HCT116 (cell line): ENCODE measurements at places on chromosomes 4 and X. TPM values are rescaled to one million over a fixed set of nuclear protein-coding genes. Genes with fewer than 3 reads are reported as not detected.

MAGEA10 gene
- not detected for total RNA-seq

GRCh38 chrX:125953814-125954213 is 212.3 kb downstream of the DCAF12L2 start:
- no peak overlapping the region for H3K4me3 ChIP-seq
- no peaks in the 10 kb centered on the region for H3K27me3 ChIP-seq
- H3K4me1 ChIP-seq, result no peaks in the 10 kb centered on the region
- no peak for DNase-seq

DNA sequence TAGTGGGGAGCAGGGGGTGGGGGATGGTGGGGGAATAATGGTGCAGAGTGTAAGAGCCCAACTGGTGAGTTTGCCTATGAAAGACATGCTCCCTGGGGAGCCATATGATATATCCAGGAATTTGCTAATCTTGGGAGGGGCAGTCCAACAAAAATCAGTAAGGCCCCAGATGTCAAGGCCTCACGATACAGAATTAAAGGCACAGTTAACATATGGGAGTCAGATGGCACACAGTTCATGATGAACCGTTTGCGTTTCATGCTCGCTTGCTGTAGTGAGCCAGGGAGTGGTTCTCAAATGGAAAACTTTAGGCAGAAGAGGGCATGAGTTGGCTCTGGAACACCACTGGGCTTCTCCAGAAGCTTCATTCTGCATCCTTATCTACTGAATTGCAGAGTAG is 33.9 kb upstream of the VCX2 start:
- no peak for DNase-seq
- H3K4me1 ChIP-seq, result no peaks in the 10 kb centered on the region
- no peaks in the 10 kb centered on the region for H3K36me3 ChIP-seq
- no peak overlapping the region for H3K4me3 ChIP-seq
- no peak overlapping the region for H3K27ac ChIP-seq

- DNase-seq, result no peak
- H3K27ac ChIP-seq, result no peak overlapping the region
- H3K27me3 ChIP-seq, result no peaks in the 10 kb centered on the region
- H3K4me1 ChIP-seq, result no peaks in the 10 kb centered on the region
- no peaks in the 10 kb centered on the region for H3K36me3 ChIP-seq
- H3K4me3 ChIP-seq, result no peak overlapping the region
Measured at GRCh38 chr4:119070301-119070700, 65.3 kb upstream of the MYOZ2 start.

- no peaks in the 10 kb centered on the region for H3K4me1 ChIP-seq
- no peaks in the 10 kb centered on the region for H3K36me3 ChIP-seq
- no peak for DNase-seq
- no peak overlapping the region for H3K27ac ChIP-seq
Measured at GRCh38 chrX:129714581-129714980, 24.2 kb upstream of the XPNPEP2 start.

NUDT6 gene
- total RNA-seq, result 9.0 TPM

GRCh38 chr4:8238515-8239053 is 31.0 kb upstream of the HTRA3 start:
- no peaks in the 10 kb centered on the region for H3K27me3 ChIP-seq
- peaks cover 10% of the 10 kb centered on the region for H3K4me1 ChIP-seq
- H3K4me3 ChIP-seq, result no peak overlapping the region
- DNase-seq, result no peak

GRCh38 chr4:158285429-158286216 is 75.3 kb downstream of the TMEM144 start:
- H3K4me1 ChIP-seq, result no peaks in the 10 kb centered on the region
- no peak overlapping the region for H3K4me3 ChIP-seq
- no peaks in the 10 kb centered on the region for H3K36me3 ChIP-seq
- no peak for DNase-seq

GRCh38 chr4:21688596-21689265 is 259.8 kb downstream of the KCNIP4 start:
- H3K27ac ChIP-seq, result no peak overlapping the region
- no peaks in the 10 kb centered on the region for H3K36me3 ChIP-seq
- no peaks in the 10 kb centered on the region for H3K27me3 ChIP-seq
- DNase-seq, result no peak

DNA sequence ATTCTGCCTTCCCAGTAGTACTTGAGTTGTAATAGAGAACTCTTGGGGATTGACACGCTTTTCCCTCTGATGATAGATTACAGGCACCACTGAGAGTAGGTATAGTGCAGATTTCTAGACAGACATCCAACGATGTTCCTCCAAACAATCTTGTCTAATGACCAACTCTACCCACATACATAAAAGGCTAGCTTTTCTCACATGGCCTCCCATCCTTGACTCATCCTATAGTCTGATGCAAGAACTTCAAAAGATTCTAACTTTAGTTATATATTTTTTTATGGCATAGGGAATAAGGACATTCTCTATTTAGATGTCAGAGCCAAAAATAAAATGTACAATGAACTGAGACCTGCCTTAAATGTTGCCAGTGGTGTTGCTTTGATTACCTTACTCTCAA is 60.9 kb downstream of the GLRA2 start:
- no peaks in the 10 kb centered on the region for H3K36me3 ChIP-seq
- H3K27me3 ChIP-seq, result no peaks in the 10 kb centered on the region
- H3K27ac ChIP-seq, result no peak overlapping the region

CXCL13 gene
- total RNA-seq, result not detected

GRCh38 chr4:110678517-110679227 is 55.8 kb upstream of the PITX2 start:
- H3K4me1 ChIP-seq, result no peaks in the 10 kb centered on the region; the same call in 1 of the 2 replicates
- H3K4me3 ChIP-seq, result no peak overlapping the region
- H3K27me3 ChIP-seq, result no peaks in the 10 kb centered on the region
- DNase-seq, result no peak
- no peak overlapping the region for H3K27ac ChIP-seq

- H3K4me3 ChIP-seq, result no peak overlapping the region
- no peak overlapping the region for H3K27ac ChIP-seq
- H3K4me1 ChIP-seq, result no peaks in the 10 kb centered on the region
- H3K36me3 ChIP-seq, result no peaks in the 10 kb centered on the region
Measured at GRCh38 chr4:82809619-82810018, 11.0 kb upstream of the SCD5 start.

CLDN24 gene
- not detected for total RNA-seq

- no peaks in the 10 kb centered on the region for H3K36me3 ChIP-seq
- no peak overlapping the region for H3K27ac ChIP-seq
- H3K4me1 ChIP-seq, result no peaks in the 10 kb centered on the region
- no peak for DNase-seq
Measured at GRCh38 chr4:34732176-34732950, 1512.0 kb downstream of the ARAP2 start.

TECRL gene
- total RNA-seq, result not detected

GRCh38 chr4:73609706-73610105 is 10.5 kb downstream of the RASSF6 start:
- H3K27me3 ChIP-seq, result no peaks in the 10 kb centered on the region
- H3K27ac ChIP-seq, result no peak overlapping the region
- DNase-seq, result no peak
- no peak overlapping the region for H3K4me3 ChIP-seq

DNA sequence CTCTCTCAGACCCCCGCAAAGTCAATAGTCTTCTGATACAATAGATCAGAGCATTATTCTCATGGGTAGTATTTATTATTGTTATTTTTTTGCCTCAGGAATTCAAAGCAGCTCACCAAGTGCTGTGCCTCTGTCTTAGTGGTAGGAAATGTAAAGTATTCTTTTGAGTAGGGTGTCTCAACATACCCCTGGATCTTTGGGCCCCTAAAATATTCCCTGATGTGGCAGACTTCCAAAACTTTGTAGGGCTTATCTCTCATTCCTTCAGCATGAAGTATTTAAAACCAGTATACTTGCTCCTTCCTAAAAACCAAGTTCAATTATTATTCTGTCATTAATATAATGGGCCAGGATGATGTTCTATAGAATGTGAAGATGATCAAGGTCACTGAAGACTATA is 115.3 kb upstream of the ZNF827 start:
- H3K27me3 ChIP-seq, result 0 out of 2 replicates have a peak, but pooled peaks cover 6% of the 10 kb centered on the region
- H3K36me3 ChIP-seq, result no peaks in the 10 kb centered on the region
- H3K27ac ChIP-seq, result no peak overlapping the region
- H3K4me1 ChIP-seq, result no peaks in the 10 kb centered on the region
- DNase-seq, result no peak

DNA sequence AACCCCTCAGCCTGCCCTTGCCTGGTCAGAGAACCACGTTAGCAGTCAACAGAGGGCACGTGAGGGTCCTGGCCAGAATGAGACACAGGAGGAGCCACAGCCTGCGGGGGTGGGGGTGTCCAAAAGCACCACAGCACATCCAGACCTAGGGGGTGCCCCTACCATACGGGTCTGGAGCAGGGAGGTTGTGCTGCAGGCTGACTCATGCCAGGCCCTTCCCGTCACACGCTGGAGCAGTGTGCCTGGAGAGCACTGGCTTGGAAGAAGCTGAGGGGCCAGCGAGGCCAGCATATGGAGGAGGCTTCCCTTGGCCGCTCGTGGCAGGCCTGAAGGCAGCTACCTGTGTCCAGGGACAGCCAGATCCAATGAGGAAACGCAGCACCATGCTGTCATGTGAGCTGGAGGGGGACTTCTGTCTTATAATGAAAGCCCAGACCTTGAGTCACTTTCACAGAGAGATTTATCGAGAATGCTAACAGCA is 1.5 kb upstream of the IRAK1 start:
- H3K4me3 ChIP-seq, result peak overlapping the region; percentile 56
- H3K27me3 ChIP-seq, result no peaks in the 10 kb centered on the region
- peak overlapping the region; percentile 88 for H3K27ac ChIP-seq

DNA sequence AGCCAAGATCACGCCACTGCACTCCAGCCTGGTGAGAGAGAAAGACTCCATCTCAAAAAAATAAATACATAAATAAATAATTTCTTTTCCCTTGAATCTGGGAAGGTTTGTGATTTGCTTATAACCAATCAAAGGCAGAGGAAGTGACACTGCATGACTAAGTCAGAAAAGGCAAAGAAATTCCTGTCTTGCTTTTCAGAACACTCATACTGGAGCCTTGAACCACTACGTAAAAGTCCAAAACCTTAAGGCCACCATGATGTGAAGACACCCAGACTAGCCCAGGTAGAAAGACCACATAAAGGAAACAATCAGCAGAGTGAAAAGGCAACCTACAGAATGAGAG is 36.6 kb downstream of the TMEM156 start:
- no peak for DNase-seq
- no peak overlapping the region for H3K4me3 ChIP-seq
- no peaks in the 10 kb centered on the region for H3K27me3 ChIP-seq
- no peaks in the 10 kb centered on the region for H3K36me3 ChIP-seq
- no peak overlapping the region for H3K27ac ChIP-seq
- H3K4me1 ChIP-seq, result no peaks in the 10 kb centered on the region

- peak; percentile 29 for DNase-seq
- no peaks in the 10 kb centered on the region for H3K4me1 ChIP-seq
- H3K36me3 ChIP-seq, result no peaks in the 10 kb centered on the region
- H3K27ac ChIP-seq, result no peak overlapping the region
Measured at GRCh38 chrX:18377796-18378195, 23.3 kb upstream of the SCML2 start.

DNA sequence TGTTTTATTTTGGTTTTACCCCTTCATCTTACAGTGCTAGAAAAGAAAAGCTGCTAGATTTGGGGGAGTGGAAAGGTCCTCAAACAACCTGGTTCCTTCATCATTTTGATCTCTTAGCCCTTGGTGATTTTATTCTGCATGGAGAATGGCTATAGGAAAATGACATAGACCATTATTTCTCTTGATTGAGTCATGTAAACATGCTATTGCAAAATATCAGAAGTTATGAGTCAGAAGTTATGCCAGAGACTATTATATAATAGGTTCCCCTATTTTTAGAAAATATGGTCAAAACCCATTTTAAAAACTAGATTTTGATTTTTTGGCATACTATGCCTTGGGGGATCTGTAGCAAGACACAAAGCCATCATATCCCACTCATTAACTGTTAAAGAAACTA is 83.7 kb upstream of the FAM9C start:
- no peak overlapping the region for H3K27ac ChIP-seq
- no peak for DNase-seq
- no peaks in the 10 kb centered on the region for H3K36me3 ChIP-seq
- H3K27me3 ChIP-seq, result no peaks in the 10 kb centered on the region

GRCh38 chr4:130576218-130576617 is 1480.3 kb downstream of the C4orf33 start:
- H3K36me3 ChIP-seq, result no peaks in the 10 kb centered on the region
- H3K4me1 ChIP-seq, result no peaks in the 10 kb centered on the region
- H3K27ac ChIP-seq, result no peak overlapping the region
- DNase-seq, result no peak
- H3K27me3 ChIP-seq, result no peaks in the 10 kb centered on the region
- H3K4me3 ChIP-seq, result no peak overlapping the region

XPNPEP2 gene
- total RNA-seq, result not detected

DNA sequence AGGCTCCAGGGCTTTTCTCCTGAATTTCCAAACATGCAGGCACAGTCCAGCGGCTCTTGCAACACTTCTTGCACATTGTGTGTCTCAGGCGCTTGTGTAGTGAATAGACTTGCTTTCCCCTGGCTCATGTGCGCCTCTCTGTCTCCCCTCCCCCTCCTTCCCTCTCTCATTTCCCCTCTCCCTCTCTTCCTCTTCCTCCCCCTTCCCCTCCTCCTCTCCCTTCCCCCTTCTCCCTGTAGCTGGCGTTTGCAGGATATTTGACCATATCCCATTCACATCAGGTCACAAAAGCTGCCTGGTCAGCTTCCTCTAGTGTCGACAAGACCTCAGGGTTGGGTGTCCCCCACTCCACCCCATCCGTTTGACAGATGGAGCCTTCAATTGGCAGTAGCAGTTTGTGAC is 2.4 kb downstream of the CHST7 start:
- no peaks in the 10 kb centered on the region for H3K36me3 ChIP-seq
- H3K27me3 ChIP-seq, result no peaks in the 10 kb centered on the region
- no peak for DNase-seq
- H3K27ac ChIP-seq, result no peak overlapping the region

NDUFC1 gene
- 86.9 TPM for total RNA-seq
